Left renal cortex interstitium (tissue), 4 donors: ENCODE measurements at places on chromosomes 13 and 19. TPM values are rescaled to one million over a fixed set of nuclear protein-coding genes. Genes with fewer than 3 reads are reported as not detected.

Gene PEAK3
- polyA plus RNA-seq = not detected

Gene TNFSF13B
- polyA plus RNA-seq = 3.0 TPM

Gene ZNF723
- 0.17 TPM for polyA plus RNA-seq

GRCh38 chr13:46232281-46232680 lies 20.6 kb downstream of the LRRC63 start:
- DNase-seq = no peak

DNA sequence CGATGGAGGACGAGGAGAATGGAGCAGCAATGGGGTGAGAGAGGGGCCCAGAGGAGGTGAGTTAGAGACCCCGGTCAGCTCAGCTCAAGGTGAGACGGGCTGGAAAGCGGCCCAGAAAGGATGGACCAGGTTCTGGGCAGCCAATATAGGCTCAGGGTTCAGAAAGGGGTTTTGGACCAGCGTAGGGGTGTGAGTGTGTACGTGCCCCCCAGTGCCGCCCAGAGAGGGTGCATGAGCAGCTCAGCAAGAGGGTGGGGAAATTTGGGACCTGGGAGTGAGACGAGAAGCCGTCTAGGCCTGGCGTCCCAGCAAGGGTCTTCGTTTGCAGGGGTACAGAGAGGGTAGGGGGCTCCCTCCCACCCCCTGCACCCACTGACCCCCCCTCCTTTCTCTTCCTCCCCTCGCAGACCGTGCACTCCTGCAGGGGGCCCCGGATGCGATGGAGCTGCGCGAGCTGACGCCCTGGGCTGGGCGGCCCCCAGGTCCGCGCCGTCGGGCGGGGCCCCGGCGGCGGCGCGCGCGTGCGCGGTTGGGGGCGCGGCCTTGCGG lies 12.1 kb downstream of the FUT6 start:
- no peak for DNase-seq

DNA sequence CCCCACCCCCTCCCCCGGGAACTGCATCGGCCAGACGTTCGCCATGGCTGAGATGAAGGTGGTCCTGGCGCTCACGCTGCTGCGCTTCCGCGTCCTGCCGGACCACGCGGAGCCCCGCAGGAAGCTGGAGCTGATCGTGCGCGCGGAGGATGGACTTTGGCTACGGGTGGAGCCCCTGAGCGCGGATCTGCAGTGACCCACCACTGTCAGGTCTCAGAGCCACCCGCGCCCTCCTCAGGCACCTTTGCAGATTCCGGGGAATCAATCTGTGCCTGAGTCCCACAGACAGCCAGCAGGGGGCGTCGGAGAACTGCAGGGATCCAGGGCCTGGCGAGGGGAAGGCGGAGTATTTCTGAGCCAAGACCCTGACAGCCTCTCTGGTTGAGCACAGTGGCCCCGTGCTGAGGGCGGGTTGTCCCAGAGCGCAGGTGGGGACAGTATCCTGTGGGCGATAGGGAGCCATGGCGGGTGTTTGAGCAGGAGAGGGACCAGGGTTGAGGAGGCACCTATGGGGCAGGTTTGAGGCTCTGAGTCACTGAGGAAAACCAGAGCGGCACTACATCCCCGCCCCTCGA lies 30.4 kb upstream of the CYP4F8 start:
- peak; percentile 19 for DNase-seq

DNA sequence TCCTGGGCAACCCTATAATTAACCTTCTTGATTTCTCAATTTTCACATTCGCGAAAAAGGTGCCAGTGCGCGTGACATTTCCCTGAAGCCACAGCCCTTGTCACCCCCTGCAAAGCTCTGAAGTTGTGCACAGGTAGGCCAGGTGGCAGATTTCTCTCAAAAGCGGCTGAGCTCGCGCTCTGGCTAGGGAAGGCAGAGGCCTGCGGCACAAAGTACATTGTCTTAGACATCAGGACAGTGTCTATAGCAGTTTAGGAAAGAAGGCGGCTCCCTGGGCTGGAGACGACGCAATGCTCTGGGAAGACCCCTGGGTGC lies 42.9 kb upstream of the ZNF14 start:
- DNase-seq = no peak

DNA sequence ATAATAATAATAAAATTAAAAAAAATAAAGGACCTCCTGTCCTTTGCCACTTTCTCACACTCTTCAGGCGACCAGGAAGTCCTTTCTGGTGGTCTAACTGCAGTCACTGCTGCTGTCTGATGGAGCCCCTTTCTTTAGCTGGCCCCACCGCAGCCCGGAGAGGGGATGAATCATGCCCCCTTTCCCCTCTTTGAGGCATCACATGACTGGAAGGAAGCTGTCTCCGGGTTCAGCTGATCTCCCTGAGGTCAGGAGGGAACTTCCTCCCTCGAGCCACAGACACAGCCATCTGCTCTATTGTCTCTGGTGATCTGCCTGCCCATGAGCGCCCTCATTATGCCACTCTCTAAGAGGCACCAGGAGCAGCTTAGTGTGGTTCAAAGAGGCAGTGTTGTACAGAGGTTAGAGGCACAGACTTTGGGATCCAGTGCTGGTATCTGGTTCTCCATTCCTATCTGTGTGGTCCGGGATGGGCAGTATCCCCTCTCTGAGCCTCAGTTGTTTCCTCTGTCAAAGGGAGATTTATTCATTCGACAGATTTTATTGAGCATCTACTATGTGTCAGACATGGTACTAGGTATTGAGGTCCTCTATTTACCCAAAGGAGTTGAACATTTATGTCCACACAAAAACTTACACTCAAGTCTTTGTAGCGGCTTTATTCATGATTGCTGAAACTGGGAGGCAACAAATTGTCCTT lies 30.0 kb downstream of the VAV1 start:
- DNase-seq = no peak

GRCh38 chr13:63190219-63190618 lies 1774.6 kb upstream of the PCDH20 start:
- DNase-seq = no peak

- DNase-seq = no peak
These were observed 23.0 kb upstream of the PSG2 start for GRCh38 chr19:43105496-43105895.

DNA sequence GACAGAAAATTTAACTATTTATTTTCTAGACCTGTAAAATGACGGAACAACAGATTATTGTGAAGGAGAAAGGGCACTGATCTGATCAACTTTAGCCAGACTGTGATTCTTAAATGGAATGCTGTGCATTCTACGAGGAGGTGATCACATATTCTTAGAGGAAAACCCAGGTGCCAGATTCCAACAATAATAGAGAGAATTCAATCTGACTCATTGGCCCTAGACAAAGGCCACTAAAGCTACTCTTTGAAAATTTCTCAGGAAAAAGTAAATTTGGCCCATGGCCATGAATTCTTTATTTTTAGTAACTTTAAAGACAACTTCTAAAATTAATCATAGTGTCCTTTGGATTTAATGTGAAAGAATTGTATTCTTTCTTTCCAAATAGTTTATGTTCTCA lies 58.6 kb upstream of the POSTN start:
- no peak for DNase-seq

GRCh38 chr13:31965361-31966066 lies 66.1 kb upstream of the FRY start:
- no peak for DNase-seq

- DNase-seq = no peak
These were observed 102.0 kb downstream of the ERCC5 start for GRCh38 chr13:102947745-102948405.

DNA sequence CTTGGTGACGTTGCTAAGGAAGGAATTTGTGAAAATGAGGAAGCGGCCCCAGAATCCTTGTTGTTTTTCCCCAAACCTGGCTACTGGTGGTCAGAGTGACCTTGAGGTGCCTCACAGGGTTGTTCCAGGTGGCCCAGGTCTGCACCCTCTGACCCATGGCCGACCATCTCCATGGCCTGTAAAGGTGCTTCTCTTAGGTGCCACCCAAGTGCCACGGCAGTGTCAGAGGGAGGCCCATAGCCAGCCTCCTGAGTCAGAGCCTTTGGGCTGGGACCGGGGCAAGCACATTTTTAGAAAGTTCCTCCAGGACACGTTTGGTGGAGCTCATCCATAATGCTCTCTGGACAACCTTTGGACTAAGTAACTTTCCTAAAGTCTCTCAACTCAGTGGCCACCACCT lies 83.9 kb upstream of the IRS2 start:
- DNase-seq = no peak

- no peak for DNase-seq
These were observed 3.1 kb downstream of the PCDH8 start for GRCh38 chr13:52845334-52845761.

DNA sequence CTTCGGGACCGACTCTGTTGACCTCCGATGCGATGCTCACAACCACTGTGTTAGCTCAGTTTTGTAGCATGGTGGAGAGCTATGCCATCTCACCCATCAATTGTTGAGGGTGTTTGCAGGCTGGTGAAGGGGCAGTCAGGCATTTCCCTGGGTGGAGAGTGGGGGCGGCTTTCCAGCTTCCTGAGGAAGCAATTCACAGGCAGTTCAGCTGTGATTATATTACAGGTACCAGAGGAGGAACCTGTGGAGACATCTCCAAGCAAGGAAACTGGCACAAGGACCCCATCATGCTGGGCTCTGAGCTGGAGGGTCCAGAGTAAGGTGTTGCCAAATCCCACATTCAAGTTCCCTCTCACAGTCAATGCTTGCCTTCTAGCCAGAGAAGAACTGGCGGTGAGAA lies 166.0 kb upstream of the ZNF536 start:
- DNase-seq = no peak

- no peak for DNase-seq
These were observed 29.0 kb downstream of the GPX4 start for GRCh38 chr19:1132552-1133383.
